ENCODE measurements at places on chromosomes 5 and 9.
A peak's percentile ranks its signal among the peaks of the same experiment; 100 is the strongest.

GRCh38 chr5:132459031-132459982 lies 31.3 kb downstream of the IRF1 start:
- DNase-seq, result no peak

- no peak for DNase-seq
Observed at GRCh38 chr9:137314561-137315560, 12.8 kb upstream of the NRARP start.

- DNase-seq, result no peak
Observed at GRCh38 chr5:64462391-64462790, 43.4 kb upstream of the RGS7BP start.

- peak; percentile 28 for DNase-seq
Observed at GRCh38 chr5:76401801-76402250, 1.3 kb upstream of the IQGAP2 start.

DNA sequence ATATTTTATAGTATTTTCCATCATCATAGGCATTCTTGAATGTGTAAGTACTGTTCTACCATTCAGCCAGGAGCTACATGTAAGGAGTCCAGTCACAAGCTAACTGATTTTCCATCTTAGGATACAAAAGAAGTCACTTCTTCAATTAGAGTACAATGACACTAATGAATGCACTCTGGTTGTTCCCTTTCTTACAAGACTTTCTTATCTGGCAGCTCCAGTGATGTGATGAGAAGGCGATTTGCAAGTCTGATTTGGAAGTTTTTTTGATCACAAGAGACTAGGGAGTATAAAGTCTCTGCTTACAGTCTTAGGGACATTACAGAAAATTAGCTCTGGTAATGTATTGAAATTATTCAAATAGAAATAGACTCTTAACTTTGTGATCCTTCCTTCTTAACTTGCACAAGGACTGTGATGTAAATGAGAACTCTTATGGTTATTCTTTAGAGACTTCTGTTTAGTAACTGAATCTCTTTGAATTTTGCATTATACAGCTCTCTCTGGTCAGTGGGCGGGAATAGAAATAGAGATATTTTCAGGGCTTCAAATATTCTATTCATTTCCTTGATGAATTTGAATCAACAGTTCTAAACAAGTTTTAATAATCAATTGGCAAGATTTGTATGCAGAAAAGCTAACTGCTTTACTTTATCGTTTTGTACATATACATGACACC lies 130.4 kb upstream of the CDH6 start:
- DNase-seq, result no peak

All from GM12878 (cell line).